ENCODE measurements at places on chromosomes 7 and 10.

DNA sequence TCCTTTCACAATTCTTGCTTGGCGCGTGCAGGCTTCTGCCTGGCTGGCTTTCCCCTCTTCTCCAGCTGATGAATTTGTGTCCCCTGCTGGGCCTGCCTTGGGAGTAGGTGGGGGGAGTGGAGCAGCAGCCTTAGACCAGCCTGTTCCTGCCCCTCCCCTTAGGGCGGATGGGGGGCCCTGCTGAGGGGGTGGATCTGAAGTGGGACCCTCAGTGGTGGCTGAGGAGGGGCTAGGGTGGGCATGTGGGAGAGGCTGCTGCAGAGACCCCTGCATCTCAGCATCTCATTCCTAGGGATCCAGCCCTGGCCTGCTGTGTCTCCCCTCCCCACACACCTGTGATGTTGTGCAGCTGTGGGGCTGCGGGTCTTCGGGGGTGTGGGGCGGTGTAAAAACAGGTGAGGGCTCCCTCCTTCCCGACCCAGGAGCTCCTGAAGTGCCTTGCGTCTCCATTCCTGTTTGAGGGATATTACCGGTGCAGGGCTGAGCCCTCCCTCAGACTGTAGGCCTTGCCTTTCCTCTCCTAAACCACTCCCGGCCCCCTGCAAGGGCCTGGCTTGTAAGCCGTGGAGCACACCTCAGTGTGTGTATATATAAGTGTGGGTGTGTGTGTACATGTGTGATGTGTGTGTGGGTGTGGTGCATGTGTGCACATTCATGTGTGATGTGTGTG lies 24.7 kb downstream of the ADCYAP1R1 start:
- H3K4me1 ChIP-seq, result no peaks in the 10 kb centered on the region
- H3K27ac ChIP-seq, result no peak overlapping the region
- DNase-seq, result no peak
- H3K27me3 ChIP-seq, result no peaks in the 10 kb centered on the region
- H3K4me3 ChIP-seq, result no peak overlapping the region

- no peaks in the 10 kb centered on the region for H3K27me3 ChIP-seq
- no peak overlapping the region for H3K27ac ChIP-seq
- no peaks in the 10 kb centered on the region for H3K4me1 ChIP-seq
- no peak overlapping the region for H3K4me3 ChIP-seq
- DNase-seq, result no peak
Measured at GRCh38 chr7:144439717-144440205, 36.3 kb upstream of the NOBOX start.

DNA sequence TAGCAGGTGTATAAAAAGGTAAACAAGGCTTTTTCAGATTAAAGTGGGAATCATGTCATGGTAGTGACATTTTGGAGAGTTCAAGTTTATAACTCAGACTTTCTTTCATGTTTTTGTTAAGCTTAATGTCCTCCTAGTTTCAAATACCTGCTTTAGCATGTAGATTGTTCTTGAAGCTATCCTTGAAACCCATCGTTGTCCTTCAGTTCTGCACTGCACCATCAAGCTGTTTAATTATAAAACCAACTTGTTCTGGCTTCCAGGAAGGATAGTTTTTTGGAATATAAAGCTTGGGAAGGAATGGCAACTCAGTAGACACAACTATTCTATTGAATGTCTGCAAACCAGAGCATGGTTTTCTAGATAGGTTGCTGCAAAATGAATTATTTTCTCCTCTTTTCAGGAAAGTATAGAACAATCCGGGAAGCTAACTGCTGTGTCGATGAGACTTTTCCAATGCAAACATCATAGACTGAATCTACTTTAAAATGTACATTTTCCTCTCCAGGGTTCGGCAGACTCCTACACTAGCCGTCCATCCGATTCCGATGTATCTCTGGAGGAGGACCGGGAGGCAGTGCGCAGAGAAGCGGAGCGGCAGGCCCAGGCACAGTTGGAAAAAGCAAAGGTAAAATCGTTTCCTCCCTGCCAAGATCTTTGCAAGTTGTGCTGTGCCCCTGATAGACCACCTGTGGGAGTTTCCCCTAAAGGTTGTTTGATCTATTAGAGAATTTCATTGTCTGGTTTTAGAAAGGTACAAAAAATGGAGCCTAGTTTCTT lies 249.8 kb downstream of the NSUN6 start:
- no peaks in the 10 kb centered on the region for H3K27me3 ChIP-seq
- no peaks in the 10 kb centered on the region for H3K36me3 ChIP-seq
- no peak for DNase-seq
- H3K27ac ChIP-seq, result no peak overlapping the region

DNA sequence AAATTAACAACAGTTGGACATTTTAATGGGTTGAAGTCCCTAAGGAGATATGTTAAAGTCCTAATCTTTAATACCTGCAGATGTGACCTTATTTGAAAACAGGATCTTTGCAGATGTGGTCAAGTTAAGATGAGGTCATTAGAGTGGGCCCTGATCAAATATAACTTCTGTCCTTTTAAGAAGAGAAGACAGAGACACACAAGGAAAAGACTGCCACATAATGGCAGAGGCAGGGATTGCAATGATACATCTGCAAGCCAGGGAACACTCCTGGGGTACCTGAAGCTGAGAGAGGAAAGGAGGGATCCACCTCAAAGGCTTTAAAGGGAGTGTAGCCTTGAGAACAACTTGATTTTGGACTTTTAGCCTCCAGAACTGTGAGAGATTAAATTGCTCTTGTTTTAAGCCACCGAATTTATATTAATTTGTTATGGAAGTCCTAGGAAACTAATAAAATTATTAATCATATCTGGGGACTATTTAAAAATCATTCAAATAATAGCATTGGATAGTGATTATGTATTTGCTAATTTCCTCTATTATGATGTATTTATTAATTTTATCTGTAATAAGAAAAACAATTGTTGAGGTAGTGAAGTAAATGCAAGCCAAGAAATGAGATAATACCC lies 700.0 kb upstream of the PCDH15 start:
- H3K36me3 ChIP-seq, result no peaks in the 10 kb centered on the region
- no peaks in the 10 kb centered on the region for H3K4me1 ChIP-seq
- no peak overlapping the region for H3K27ac ChIP-seq
- H3K4me3 ChIP-seq, result no peak overlapping the region
- no peak for DNase-seq

DNA sequence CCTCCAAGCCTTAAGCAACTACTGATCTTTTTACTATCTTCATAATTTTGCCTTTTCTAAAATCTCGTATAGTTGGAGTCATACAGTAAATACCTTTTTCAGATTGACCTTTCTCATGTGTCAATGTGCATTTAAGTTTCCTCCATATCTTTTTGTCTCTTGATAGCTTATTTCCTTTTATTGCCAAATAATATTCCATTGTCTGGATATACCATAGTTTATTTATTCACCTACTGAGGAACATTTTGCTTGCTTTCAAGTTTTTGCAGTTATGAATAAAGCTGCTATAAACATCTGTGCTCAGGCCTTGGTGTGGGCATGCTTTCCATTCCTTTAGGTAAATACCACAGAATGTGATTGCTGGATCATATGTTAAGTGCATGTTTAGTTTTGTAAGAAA lies 161.2 kb upstream of the GNAI1 start:
- H3K4me1 ChIP-seq, result no peaks in the 10 kb centered on the region
- H3K4me3 ChIP-seq, result no peak overlapping the region
- H3K36me3 ChIP-seq, result no peaks in the 10 kb centered on the region
- no peak for DNase-seq
- no peak overlapping the region for H3K27ac ChIP-seq
- no peaks in the 10 kb centered on the region for H3K27me3 ChIP-seq

DNA sequence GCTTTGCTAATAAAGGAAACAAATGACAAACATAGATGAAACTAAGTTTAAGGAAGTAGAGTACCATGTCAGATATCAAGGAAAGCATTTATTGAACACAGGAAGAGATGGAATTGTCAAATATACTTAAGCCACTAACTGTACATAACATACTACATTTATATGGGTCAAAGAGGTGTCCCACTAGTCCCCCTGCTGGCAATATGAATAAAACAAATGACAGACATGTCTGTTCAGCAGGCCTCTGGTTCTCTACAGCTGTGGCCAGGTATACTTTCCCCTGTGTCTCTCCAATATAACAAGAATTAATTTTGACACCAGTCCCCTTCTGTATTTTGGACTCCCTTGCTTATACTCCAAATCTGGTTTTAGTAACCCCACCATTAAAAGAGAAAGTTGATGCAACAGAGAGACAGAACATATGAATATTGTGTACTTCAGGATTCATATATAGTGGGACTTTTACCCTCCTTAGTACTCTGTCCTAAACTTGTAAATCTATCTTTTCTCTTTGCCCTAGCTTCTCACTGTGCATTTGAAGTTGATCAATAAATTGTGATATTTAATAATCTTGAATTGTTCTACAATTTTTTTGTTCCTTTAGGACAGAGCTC lies 42.9 kb downstream of the CD36 start:
- no peak for DNase-seq
- no peaks in the 10 kb centered on the region for H3K4me1 ChIP-seq
- no peak overlapping the region for H3K4me3 ChIP-seq
- no peak overlapping the region for H3K27ac ChIP-seq
